Omental fat pad (tissue), 4 donors: ENCODE measurements at places on chromosomes 7 and 10. TPM values are rescaled to one million over a fixed set of nuclear protein-coding genes. Genes with fewer than 3 reads are reported as not detected.

DNA sequence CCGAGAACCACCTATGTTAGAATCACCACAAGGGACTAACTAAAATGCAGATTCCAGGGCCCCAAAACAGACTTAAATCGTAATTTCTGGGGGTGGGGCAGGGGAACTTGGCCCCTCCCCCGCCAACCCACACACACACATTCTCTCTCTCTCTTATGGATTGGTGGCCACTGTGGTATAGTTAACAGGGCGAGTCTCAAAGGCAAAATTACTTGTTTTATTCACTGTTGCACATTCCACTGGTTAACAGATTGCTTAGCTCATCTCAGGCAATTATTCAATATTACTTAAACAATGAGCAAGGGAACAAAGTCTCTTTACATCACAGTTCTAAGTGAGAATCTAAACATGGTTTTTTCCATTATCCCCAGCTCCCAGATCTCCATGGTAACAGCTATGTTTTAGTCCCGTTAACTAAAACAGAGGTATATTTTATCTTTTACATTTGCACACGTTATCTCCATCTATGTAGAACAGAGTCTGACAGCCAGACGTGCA, 38.5 kb downstream of the IGF2BP3 start:
- no peak for DNase-seq

- no peak for DNase-seq
Observed at GRCh38 chr10:118403967-118404366, 61.8 kb upstream of the FAM204A start.

DNA sequence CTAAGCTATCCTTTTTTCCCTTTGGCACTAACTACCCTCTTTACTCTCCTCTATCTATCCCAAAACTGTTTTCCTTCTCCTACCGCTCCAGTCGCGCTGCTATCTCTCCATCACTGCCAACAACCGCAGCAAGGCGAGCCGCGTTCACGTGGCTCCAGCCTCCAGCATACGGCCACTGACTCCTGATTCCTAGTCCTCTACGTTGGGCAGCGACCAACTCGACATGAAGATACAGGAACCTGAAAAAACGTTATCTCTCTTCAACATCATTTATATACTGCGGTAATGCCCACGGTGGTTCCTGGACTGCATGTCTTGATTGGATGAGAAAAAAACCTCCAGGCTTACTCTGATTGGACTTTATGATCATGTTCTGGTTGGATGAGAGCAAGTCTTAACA, 129.5 kb downstream of the ZNF716 start:
- DNase-seq: no peak

DNA sequence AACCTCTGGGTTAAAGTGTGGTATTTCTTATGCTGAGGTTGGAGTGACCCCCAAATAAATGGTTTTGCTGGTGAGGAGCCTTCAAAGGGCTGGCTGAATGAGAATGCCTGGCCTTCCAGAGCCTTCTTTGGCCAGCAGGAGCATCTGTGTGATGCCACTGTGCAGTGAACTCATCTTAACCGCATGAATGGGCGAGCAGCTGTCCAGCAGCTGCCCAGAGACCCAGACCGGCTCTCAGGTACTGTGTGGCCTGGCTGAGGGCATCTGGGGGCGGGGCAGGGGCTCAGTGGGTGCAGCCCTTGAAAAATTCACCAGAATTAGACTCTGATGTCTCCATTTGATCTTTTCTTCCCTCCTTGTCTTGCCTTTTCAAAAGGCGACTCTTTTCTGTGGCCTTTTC, 59.0 kb downstream of the SYPL1 start:
- no peak for DNase-seq

- DNase-seq: no peak
Observed at GRCh38 chr10:118488710-118489497, 106.5 kb downstream of the PRLHR start.

- DNase-seq: no peak
Observed at GRCh38 chr10:71299071-71299785, 19.8 kb upstream of the SLC29A3 start.

MAT1A gene
- total RNA-seq: not detected

CRYGN gene
- total RNA-seq: not detected
